ENCODE measurements at places on chromosomes 7 and 10. TPM values are rescaled to one million over a fixed set of nuclear protein-coding genes. Genes with fewer than 3 reads are reported as not detected.

HOGA1 gene
- 1.6 TPM for total RNA-seq

LAMTOR4 gene
- total RNA-seq = 73.1 TPM

GIMAP5 gene
- 21.4 TPM for total RNA-seq

EFCAB10 gene
- not detected for total RNA-seq

GPR158 gene
- 0.52 TPM for total RNA-seq

MET gene
- total RNA-seq = 26.1 TPM

CYP2C19 gene
- total RNA-seq = not detected

SMNDC1 gene
- 14.1 TPM for total RNA-seq

NPC1L1 gene
- total RNA-seq = not detected
